ENCODE measurements at places on chromosomes 11 and 22.

GRCh38 chr22:44201665-44202064 lies 20.9 kb downstream of the PARVG start:
- DNase-seq = no peak

- no peak for DNase-seq
These were observed 111.0 kb upstream of the LMO1 start for GRCh38 chr11:8374716-8375115.

DNA sequence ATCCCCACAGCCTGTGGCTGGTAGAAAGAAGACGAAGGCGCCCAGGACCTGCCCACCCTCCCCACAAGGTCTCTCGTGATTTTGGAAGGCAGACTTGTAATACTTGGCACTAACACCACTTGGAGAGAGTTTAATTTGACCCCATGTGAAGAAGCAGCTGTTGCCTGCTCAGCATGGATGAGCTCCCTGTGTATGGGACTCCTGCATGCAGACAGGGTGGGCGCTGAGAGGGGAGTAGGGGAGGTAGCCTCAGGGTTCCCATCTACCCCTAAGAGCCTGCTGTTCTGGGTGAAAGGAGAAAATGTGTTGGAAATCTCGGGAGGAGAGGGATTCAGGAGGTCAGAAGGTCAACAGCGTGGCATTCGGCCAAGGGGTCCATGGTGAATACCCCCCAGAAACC lies 625.9 kb downstream of the TBC1D22A start:
- DNase-seq = no peak

GRCh38 chr11:45621588-45621987 lies 43.8 kb downstream of the CHST1 start:
- DNase-seq = no peak

GRCh38 chr11:108468478-108468864 lies 1.1 kb upstream of the C11orf65 start:
- DNase-seq = no peak

- no peak for DNase-seq
These were observed 7.5 kb upstream of the CTSD start for GRCh38 chr11:1771273-1771672.

DNA sequence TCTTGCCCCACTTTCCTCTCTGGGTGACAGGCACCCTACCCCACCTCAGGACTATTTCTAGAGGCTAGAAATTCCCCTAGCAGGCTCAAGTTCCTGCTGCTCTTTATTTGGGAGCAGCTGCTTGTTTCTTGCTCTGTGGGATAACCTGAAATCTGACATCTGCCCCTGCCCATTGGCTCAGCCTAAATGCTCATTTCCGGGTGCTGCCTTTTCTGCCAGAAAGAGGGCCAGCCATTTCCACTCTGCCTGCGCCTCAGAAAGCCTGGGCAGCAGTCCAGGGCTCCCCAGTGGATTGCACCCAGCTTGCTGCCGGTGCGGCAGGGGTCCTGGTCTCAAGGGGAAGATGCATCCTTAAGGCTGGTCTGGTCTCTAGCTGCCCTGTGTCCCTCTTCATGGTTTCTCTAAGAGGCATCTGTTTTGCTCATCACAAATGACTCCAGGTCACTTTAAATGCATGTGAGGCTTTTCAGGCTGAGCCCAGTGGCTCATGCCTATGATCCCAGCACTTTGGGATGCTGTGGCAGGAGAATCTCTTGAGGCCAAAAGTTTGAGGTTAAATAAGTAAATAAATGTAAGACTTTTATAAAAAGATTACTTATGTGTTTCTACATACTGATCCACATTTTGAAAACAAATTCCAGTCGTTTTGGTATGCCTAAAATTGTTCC lies 10.3 kb upstream of the PNPLA5 start:
- DNase-seq = no peak

DNA sequence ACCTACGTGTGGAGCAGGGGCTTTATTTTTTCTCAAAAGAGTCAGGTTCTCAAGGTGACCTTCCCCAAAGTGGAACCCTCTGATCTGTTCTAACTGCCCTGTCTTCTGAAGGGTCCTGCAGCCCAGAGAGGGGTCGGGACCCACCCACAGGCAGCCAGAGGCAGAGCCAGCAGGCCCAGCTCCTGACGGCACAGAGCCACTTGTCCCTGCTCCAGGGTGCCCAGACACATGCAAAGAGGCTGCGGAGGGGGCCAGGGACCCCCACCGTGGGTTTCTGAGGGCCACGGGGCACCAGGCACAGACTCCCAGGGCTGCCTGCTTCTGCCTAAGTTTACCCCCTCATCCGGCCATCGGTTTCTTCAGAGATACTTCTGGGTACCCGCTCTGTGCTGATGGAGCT lies 37.1 kb downstream of the FLRT1 start:
- DNase-seq = no peak

- DNase-seq = no peak
These were observed 53.3 kb downstream of the FAT3 start for GRCh38 chr11:92277871-92278270.

- no peak for DNase-seq
These were observed 259.2 kb upstream of the ANO3 start for GRCh38 chr11:26072614-26073153.

- no peak for DNase-seq
These were observed 458.9 kb upstream of the CADM1 start for GRCh38 chr11:115963156-115963555.

DNA sequence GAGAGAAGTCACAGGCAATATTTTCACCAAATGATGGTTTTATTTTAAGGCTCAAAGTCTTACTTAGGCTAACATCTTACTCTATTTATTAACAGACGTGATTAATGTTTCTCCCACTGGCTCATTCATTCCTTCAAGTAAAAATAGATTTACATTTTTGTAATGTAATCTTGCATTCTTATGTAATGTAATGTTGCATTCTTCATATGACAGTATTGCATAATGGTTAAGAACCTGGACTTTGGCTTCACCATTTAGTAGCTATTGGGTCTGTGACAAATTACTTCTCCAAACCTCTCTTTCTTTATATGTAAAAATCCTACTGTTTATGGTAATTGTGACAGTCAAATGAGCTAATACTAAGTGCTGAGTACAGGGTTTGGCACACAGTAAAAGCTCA lies 3.3 kb upstream of the DIXDC1 start:
- no peak for DNase-seq

- DNase-seq = no peak
These were observed 8.5 kb downstream of the MARK2 start for GRCh38 chr11:63847363-63847762.

DNA sequence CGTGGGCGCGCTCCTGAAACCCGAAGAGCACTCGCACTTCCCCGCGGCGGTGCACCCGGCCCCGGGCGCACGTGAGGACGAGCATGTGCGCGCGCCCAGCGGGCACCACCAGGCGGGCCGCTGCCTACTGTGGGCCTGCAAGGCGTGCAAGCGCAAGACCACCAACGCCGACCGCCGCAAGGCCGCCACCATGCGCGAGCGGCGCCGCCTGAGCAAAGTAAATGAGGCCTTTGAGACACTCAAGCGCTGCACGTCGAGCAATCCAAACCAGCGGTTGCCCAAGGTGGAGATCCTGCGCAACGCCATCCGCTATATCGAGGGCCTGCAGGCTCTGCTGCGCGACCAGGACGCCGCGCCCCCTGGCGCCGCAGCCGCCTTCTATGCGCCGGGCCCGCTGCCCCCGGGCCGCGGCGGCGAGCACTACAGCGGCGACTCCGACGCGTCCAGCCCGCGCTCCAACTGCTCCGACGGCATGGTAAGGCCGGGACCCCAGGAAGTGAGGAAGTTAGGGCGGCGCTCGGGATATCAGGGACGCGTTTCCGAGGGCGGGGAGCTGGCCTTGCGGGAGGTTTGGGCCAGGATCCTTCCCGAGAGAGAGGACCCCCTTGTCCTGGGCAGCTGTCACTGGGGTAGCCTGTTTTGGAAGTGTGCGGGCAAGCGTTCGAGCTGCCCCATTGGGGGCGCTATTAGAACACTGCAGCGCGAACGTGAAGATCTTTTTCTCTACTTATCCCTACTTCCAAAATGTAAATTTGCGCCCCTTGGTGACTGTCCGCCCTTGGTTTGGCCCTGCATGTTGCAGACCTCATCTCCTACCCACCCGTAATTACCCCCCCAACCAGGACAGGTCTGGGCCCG lies 796 bp downstream of the MYOD1 start:
- no peak for DNase-seq

DNA sequence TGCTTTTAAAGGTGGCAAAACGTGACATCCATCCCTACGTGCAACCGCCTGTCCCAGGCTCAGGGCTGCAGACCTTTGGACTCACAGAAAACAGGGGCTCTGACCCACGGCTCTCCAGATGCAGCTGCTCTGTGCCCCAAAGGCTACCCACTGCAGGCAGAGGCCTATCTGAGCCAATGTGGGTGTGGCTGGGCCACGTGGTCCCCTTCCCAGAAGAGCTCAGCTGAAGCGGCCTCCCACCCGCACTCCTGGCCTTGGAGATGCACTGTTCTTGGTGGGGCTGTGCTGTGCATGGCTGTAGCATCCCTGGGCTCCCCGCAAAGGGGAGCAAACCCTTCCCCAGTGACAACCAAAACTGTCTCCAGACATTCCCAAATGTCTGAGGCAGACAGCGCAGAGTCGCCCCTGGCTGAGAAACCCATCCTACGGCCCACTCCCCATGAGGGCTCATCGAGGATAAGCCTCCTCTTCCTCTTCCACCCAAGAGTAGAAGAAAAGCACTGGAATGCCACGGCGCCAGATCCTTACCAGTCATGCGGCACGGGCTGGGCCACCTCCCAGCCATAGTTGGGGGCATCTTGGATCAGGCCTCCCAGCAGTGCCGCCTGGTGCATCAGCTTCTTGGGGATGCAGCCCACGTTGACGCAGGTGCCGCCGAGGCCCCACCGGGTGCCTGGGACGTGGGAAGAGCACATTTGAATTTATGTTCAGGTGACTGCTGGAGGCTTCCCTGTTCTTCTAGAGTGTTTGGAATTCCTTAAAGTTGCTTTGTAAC lies 23.1 kb upstream of the COMT start:
- no peak for DNase-seq

DNA sequence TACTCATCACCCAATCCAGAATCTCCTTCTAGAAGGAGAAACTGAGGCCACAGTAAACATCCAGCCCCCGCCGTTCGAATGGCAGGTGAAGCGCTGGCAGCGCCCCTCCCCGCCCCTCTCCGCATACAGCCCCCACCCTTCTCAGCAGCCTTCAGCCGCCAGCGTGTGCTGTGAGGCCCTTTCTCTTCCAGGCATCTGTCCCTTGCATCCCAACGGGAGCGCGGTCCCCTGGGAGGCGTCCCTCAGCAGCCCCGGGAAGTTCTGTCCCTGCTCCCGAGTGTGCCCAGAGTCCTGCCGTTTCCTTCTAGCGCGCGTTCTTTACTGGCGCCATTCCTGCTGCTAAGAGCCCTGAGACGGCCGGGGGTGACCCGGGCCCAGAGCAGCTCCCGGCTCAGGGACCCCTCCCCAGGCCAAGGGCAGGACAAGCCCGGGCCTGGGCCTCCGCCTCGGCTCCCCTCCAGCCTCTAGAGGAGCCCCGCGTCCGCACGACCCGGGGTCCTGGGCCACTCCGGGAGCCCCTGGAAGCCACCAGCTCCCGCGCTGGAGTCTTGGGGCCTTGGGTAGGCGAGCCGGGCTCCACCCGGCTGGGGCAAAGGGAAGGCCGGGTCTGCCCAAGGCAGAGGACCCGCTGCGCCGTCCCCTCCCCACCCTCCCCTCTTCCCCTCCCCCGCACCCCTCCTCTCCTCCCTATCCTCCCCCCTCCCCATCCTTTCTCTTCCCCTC lies 450.4 kb downstream of the OPCML start:
- no peak for DNase-seq

DNA sequence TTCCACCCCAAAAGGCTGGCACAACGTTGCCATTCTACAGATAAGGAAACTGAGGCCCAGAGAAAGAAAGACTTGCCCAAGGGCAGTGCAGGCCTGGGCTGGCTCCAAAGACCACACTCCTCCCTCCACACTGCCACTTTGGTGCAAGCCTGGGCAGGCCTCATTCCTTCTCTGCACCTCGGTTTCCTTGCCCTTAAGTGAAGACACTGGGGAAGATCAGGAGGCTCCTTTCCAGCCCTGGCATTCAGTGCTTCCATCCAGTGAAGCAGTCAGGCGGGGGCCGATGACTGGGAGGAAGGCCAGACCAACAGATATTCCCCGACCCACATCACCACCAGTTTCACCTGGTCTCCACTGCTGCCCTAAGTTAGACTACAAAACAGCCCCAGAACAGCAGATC lies 18.3 kb upstream of the TCF20 start:
- no peak for DNase-seq

DNA sequence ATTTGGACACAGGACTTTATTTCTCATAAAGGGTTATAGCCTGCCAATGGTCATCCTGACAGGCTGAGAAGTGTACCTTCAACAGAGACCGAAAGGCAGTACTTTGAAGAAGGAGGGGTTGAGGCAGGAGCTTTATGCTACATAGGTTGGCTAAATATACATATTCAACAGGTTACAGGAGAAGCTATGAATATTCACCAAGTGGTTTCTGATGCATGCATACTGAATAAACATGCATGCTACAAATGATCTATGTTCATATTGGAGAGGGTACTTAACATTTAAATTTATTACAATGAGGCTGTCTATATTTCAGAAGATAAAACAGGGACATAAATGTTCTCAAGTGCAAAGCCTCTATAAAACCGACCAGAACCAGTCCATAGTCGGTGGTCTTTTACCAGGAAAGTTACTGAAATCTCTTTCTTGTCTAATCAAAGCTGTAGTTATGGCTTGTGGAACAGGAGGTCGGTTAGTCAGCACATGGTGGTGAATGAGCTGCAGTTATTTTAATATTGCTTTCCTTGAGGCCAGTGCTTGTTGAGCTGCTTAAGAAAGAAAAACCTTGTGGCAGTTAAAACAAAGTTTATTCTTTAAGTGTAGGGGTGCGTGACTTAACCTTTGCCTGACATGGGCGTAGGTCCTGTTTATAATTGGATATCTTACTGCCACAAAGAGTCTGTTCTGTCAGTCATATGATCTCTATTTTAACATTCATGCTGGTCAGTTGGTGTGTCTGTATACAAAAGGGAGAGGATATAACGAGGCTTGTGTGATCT lies 19.5 kb downstream of the CNTF start:
- no peak for DNase-seq

- DNase-seq = no peak
These were observed 180.5 kb downstream of the CTTN start for GRCh38 chr11:70578831-70579230.

DNA sequence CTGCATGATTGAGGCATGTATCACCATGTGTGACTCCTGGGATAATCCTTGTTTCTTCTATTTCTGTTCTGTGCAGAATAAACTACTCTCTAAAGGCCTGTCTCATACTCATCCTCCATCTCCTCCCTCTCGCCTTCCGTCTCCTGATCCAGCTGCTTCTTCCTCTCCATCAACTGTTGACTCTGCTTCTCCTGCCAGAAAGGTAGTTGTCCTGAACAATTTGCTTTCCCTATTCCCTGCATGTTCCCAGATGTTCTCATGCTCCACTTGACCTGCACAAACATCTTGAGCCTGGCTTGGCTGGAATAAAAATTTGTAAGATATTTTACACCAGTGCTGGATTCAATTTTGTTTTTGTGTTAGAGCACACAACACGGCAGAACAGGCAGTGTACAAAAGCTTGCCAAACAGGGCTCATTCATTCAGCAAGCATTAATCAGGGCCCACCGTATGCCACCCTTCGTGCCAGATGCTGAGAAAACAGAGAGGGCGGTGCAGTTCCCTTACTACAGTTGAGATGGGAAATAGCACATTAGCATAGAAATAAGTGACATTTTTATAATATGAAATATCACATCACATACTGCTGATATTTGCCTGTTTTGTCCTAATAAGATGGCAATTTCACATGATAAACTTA lies 133.3 kb upstream of the PARVA start:
- no peak for DNase-seq

GRCh38 chr22:17855572-17856290 lies 81.5 kb upstream of the BID start:
- DNase-seq = no peak
